ENCODE measurements at places on chromosomes 6 and 20.

GRCh38 chr20:52150440-52151258 is 40.9 kb downstream of the ZFP64 start:
- DNase-seq: peak; percentile 17

GRCh38 chr6:149056777-149057463 is 260.6 kb upstream of the TAB2 start:
- no peak for DNase-seq

DNA sequence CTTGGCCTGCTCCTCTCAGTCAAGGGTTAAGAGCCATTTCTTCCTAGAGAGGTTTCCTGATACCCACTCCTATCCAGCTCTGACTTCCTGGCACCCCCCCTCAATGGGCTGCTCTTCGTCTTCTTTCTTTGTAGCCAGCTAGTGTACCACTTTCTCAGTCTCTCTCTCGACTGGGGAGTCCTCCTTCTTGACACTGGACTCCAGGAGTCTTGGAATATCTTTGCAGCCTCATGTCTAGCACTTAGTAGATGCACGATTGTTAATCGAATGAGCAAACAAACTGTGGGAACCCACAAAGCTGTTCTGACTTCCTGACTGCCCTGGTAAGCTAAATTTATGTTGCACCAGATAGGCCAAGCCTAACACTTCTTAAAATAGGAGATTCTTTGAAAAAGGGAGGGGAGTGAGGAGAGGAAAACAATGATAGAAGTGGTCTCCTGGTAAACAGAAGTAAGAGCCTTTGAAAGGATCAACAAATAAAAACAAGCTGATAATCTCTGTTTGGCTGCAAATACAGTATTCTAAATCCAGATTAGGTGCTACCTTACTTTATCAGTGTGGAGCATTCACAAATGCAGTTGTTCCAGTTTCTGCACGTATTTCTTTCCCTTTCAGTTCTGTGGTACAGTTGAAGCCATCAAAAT is 160.1 kb upstream of the CITED2 start:
- no peak for DNase-seq

DNA sequence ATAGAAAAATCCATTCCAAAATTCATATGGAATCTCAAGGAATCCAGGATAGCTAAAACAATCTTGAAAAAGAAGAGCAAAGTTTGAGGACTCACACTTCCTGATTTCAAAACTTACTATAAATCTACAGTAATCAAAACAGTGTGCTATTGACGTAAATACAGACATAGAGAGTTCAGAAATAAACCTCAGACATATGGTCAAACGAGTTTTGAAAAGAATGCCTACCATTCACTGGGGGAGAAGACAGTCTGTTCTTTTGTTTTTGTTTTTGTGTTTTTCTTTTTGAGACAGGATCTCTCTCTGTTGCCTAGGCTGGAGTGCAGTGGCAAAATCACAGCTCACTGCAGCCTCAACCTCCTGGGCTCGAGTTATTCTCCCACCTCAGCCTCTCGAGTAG is 25.3 kb upstream of the PROKR2 start:
- no peak for DNase-seq

GRCh38 chr6:85118233-85118632 is 331.6 kb upstream of the NT5E start:
- DNase-seq: no peak

DNA sequence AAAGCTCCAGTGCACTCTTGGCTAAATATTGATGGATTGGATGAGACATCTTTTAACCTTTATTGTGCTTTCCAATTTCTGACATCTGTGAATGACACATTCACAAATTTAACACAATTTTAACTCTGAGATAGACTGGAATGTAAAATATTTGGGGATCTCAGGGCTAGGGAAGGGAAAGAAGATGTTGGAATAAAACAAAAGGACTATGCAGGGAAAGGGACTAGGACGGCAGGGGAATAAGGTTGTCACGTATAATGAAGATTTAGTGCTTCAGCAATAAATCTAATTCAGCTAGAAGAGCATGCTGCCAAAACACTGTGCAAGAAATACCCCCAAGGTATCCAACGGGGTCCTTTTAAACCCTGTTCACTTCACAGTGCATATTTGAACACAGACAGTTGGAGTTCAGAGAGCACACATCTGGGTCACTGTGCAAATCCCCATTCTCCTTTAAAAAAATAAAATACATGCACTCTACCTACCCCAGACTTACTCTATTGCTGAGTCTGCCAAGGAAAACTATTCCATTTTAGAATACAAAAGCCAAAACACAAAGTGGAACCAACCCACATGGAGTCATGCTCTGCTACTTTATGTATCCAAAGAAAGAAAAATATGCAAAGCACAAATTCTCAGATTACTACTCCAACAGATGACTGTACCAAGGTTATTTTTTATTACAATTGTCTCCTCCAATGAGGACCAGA is 151.0 kb upstream of the RSPO3 start:
- no peak for DNase-seq

GRCh38 chr6:113403966-113404595 is 453.1 kb upstream of the MARCKS start:
- DNase-seq: no peak

GRCh38 chr6:122817766-122818165 is 28.7 kb downstream of the SMPDL3A start:
- no peak for DNase-seq

GRCh38 chr20:15236812-15237211 is 899.4 kb upstream of the FLRT3 start:
- DNase-seq: no peak

DNA sequence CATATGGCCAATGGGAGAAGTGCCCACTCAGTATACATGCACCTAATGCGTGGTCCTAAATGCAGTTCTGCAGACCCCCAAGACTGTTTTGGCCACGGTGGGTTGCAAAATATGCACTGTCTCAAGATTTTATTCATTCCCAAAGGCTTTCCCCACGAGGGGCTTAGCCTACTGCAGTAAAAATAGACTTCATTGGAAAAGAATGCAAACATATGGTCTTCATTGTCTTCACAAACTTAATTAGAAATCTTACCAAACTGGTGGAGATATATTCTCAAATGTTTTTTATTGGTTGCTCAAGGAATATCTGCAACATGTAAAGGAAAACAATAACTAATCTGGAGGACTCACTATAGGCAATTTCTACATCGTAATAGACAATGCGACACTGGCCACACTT is 31.6 kb upstream of the PRL start:
- DNase-seq: no peak

DNA sequence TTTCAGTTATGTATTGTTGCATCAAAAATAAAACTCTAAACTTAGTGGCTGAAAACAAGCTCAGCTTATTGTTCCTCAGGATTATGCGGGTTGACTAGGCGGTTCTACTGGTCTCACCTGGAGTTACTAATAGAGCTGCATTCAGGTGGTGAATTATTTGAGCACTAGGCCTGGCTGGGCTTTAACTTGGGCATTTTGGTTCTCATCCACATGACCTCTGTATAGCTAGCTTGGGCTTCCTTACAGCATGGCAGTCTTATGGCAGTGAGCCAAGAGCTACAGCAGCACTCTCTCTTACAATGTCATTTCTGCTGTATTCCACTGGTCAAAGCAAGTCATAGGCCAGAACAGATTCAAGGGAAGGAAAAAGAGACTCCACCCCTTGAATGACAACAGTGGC is 1.6 kb downstream of the PGBD1 start:
- no peak for DNase-seq

GRCh38 chr6:65900928-65901327 is 193.9 kb upstream of the EYS start:
- DNase-seq: no peak

DNA sequence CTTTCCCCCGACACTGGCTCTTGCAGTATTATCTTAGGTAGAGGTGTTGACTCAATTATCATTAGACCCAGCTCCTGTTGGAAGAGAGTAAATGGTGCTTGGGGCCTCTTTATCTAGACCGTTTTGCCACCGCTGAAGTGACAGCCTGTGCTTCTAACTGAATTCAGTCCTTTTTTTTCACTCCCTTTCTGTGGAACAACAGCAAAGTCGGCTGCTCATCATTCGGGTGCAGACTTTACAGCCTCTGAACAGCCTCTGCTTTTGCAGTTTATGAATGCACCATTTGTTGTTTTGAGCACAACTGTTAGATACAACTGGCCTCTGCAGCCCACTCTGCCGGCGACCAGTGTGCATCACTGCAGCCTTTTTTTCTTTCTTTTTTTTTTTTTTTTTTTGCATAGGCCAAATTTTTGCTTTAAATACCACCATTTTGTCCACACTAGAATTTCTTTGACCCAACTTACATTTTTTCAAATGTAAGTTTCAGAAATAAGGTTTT is 35.8 kb downstream of the RREB1 start:
- no peak for DNase-seq

DNA sequence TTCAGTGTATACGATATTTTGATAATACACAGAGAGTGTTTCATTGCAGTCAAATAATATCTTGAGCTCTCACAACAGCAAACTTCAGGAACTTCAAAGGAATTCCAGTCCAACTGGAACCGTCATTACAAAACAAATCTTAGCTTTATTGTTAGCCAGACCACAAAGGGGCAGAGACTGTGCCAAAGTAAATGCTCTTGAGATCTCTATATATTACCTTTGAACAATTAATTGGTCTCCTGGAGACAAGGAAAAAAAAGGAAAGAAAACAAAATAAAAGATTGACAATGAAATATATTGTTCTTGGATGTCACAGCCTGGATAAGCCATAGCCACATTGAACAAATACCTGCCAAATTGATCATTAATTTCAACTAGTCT is 70.0 kb downstream of the FOXC1 start:
- no peak for DNase-seq

- DNase-seq: no peak
Measured at GRCh38 chr20:33833333-33833732, 22.2 kb downstream of the CHMP4B start.

DNA sequence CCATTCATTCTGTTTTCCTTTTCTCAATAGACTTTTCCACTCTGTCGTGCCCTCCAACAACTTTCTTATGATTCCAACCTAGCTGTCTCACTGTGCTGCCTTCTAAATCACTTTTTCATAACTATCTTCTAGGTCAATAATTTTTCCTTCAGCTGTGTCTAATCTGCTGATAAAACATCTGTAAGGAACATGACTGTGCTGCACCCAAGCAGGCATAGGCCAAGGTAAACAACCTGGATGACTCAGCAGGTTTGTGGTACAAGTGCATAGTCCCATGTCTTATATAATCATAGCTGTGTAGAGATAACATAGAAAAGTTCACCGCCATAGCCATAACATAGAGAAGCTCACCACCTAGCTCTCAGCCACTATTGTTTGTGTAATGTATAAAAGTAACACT is 332.3 kb downstream of the PLCB1 start:
- DNase-seq: no peak

GRCh38 chr6:36353411-36353915 is 16.8 kb upstream of the BNIP5 start:
- DNase-seq: no peak

DNA sequence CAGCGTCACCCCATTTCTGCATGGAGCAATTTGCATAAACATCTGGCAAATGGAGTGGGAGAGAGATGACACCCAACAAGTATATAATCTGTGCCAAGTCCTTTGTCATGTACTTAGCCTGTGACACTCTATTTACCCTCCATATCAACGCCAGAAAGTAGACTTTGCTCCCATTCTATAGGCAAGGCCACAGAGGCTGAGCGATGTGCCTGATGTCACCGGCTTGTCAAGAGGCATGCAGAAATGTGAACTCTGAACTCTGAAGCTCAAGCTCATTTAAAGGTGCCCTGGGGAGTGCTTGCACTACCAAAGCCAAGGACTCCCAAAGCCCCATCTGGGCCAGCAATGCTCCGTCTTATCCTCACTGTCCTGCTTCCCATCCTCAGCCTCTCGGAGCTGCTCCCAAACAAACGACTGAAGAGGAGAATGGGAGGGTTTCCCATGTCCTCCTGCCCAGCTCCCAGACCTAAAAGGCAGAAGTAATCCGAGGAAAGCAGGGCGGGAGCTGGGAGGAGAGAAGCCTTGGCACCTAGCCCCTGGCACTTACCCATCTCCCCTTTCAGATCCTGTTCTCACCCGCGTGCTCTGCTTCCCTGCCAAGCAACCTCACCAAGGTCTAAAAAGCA is 9.2 kb downstream of the CPNE5 start:
- DNase-seq: no peak

GRCh38 chr20:11676630-11677287 is 240.9 kb upstream of the BTBD3 start:
- DNase-seq: peak; percentile 3

GRCh38 chr6:92582211-92582610 is 837.1 kb downstream of the EPHA7 start:
- no peak for DNase-seq

DNA sequence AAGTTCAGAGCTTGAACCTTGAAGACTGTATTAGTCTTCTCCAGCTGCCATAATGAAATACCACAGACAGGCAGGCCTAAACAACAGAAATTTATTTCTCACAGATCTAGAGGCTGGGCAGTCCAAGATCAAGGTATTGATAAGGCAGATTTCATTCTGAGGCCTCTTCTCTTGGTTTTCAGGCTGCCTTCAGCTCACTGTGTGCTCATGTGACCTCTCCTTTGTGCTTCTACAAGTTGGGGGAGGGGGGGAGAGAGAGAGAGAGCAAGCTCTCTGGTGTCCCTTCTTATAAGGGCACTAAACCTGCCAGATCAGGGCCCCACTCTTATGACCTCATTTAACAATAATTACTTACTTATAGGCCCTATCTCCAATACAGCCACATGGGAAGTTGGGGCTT is 102.6 kb upstream of the RSPO3 start:
- no peak for DNase-seq

GRCh38 chr6:36381502-36382389 is 5.7 kb downstream of the ETV7 start:
- DNase-seq: no peak

DNA sequence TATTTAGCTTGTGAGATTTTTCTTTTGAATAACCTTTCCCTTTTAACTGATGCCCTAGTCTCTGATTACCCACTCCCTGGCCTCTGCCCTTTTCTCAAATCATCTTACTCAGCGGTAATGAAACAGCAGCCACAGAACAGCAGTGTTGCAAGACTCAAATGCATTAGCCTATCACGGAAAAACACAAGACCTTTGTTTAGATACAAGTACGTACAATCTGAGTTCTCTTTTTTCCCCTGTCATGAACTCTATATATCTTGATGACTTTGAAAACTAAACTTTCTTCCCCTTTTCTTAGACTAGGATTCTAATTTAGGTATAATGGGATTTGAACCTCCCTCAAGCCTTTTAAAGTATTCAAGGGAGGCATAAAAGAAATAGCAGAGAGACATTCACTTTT is 1034.9 kb downstream of the EYS start:
- DNase-seq: no peak

GRCh38 chr6:143586557-143586956 is 75.0 kb upstream of the FUCA2 start:
- DNase-seq: no peak

DNA sequence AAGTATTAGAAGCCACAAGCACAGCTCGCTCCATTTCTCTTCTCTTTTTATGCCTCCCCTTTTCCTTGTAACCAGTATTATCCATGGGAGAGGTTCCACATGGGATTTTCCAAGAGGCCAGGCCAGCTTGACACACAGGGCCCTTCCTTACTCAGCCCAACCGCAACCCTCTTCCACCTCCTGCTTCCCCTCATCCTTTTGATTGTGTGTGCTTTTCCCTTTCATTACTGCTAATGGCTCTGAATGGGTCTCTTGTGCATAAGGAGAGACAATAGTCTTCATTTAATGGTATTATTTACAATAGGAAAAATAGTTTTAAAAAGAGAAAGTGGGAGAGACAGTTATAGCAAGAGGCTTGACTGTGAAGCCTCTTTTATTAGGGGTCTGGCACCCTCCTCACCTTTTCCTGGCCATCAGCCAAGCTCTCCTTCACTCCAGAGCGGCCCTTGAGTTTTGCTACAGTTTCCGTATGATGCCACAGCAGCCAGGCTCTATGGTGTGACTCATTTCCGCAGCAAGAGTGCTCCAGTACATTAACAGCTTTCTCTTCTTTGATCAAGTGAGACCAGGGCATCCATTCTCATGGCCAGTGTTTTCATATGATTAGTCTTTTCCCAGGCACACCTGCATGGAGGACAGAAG is 579.5 kb downstream of the TFAP2B start:
- no peak for DNase-seq

Data from stimulated activated CD4-positive, alpha-beta T cell treated with anti-CD3 and anti-CD28 coated beads, Interleukin-2, amount 100 ng/mL, for 48 hours (primary cell).